CD4-positive, alpha-beta T cell treated with Interferon alpha-2 for 1 hour (primary cell): ENCODE measurements at places on chromosomes 6 and 20.

DNA sequence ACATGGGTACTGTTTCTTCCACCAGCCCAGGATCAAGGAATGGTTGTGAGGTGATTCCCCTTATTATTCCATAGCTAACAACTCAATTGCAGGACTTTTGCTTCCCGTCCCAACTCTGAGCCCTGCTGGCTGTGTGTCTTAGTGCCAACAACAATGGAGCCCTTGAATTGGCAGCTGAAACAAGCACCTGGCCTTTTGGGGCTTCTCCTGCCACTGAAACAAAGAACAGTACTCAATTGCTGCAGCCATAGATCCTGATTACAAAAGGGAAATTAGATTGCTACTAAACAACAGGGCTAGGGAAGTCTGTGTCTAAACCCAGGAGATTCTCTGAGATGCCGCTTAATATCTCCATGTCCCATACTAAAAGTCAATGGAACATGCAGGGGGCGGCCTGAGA, 61.3 kb upstream of the CARMIL1 start:
- DNase-seq = no peak

GRCh38 chr6:135675862-135676261, 175.6 kb upstream of the PDE7B start:
- peak; percentile 64 for DNase-seq

GRCh38 chr20:33640287-33640686, 21.8 kb upstream of the C20orf144 start:
- DNase-seq = no peak

DNA sequence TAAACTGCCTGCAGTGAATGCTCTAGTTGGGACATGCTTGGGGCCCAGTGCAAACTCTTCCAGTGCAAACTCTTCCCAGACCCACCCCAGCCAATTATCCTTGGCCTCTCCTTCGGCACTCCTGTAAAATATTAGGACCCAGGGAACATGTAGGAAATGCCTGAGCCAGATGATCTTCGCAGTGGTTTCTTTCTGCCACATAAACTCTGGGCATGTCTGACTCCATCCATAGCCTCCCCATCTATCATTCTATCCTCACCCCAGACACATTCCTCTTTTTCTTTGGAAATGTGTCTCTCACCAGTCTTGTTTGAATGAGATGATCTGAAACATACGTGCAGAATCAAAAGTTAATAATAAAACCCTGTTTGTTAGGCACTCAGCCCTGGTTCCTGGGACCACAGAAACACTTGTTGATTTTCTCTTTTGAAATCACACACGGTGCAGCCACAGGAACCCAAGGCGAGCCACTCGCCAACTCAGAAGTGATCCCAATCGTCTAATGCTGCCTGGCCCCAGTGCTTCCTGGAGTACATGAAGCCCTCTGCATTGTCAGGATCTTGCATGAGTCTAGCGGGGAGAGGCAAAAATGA, 108.9 kb upstream of the CST7 start:
- DNase-seq = no peak

GRCh38 chr20:41462372-41463161, 95.9 kb upstream of the EMILIN3 start:
- no peak for DNase-seq

- no peak for DNase-seq
Observed at GRCh38 chr6:138570725-138571029, 71.4 kb upstream of the NHSL1 start.

- no peak for DNase-seq
Observed at GRCh38 chr6:121302882-121303281, 31.4 kb downstream of the TBC1D32 start.

- no peak for DNase-seq
Observed at GRCh38 chr6:53107091-53107490, 41.5 kb downstream of the GCM1 start.

GRCh38 chr6:149043476-149044130, 273.9 kb upstream of the TAB2 start:
- no peak for DNase-seq

DNA sequence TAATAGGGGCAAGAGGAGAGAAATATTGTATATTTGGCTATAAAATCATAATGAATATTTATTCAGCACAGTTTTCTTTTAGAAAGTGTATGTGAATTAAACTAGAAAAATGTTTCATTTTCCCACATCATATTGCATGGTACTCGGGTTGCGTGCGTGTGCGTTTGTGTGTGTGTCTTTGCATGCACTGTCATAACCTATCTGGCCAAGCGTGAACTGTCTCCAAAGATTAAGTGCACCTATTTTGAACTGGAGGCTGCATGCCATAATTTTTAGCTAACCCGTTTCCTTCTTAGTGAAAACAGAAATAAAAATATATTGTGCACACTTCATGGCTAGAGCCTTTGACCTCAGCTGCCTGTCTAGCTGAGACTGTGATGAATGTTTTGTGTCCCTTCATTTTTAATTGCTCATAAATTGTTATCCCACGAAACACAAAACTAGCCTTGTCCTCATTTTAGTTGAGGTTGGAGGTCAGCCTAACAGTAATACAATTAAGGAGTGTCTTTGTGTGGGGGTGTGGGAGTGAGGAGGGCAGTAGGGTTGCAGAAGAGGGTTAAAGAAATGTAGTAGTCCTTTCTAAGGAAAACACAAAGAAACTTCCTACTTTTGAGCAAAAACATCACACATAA, 336.1 kb upstream of the POU3F2 start:
- DNase-seq = no peak
